MCF 10A (cell line): ENCODE measurements at places on chromosomes 6 and 20. TPM values are rescaled to one million over a fixed set of nuclear protein-coding genes. Genes with fewer than 3 reads are reported as not detected.

Gene KCNK5
- total RNA-seq: 1.3 and 2.6 TPM in 2 replicates

Gene IL22RA2
- not detected in 2 replicates for total RNA-seq

Gene ZKSCAN3
- 2.7 and 3.7 TPM in 2 replicates for total RNA-seq

Gene CCM2L
- not detected in 2 replicates for total RNA-seq

Gene TMEM74B
- not detected in 2 replicates for total RNA-seq

Gene RIPOR3
- not detected in 2 replicates for total RNA-seq

Gene PROKR2
- total RNA-seq: not detected in 2 replicates

Gene SNAI1
- 0.17 and 0.23 TPM in 2 replicates for total RNA-seq

Gene PRKN
- 2.5 and 6.0 TPM in 2 replicates for total RNA-seq

Gene PGC
- not detected in 2 replicates for total RNA-seq

Gene CASS4
- total RNA-seq: not detected in 2 replicates

Gene EHMT2
- 20.2 and 21.8 TPM in 2 replicates for total RNA-seq

Gene SYNDIG1
- total RNA-seq: not detected in 2 replicates

Gene EPPIN
- not detected in 2 replicates for total RNA-seq

Gene BPIFB4
- not detected in 2 replicates for total RNA-seq

Gene VGLL2
- total RNA-seq: not detected in 2 replicates

Gene RALGAPA2
- 9.8 and 12.1 TPM in 2 replicates for total RNA-seq

Gene DEFB129
- total RNA-seq: not detected in 2 replicates

Gene FAM83C
- not detected in 2 replicates for total RNA-seq

Gene ZNF391
- 6.2 and 8.3 TPM in 2 replicates for total RNA-seq
